ENCODE measurements at places on chromosomes 3 and 15.

DNA sequence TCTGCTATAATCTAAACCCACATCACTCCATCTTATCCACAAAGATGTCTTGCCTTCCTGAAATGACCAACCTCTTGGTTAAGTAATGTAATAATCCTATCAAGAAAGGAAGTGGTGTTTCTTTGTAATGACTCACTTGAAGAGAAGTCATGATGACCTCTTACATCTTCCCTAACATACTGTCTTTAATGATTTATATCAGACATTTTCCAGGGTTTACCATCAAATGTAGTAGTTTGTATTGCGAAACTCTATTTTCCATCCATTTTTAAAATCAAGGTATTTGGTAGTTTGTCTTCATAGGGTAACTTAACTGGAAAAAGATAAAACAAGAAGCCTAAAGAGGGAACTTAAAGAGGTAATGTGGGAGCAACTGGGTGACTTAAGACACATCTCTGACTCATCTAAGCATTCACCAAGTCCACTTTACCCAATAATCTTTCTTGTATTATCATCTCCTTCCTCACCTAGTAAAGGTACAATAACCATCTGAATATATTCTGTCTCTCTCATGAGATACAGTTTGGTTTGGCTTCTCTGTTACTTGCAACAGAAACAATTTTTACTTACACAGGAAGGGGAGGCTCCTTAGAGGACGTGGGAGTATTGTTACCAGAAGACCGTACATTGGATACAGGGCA lies 5.7 kb upstream of the MAPK6 start:
- DNase-seq, result no peak

DNA sequence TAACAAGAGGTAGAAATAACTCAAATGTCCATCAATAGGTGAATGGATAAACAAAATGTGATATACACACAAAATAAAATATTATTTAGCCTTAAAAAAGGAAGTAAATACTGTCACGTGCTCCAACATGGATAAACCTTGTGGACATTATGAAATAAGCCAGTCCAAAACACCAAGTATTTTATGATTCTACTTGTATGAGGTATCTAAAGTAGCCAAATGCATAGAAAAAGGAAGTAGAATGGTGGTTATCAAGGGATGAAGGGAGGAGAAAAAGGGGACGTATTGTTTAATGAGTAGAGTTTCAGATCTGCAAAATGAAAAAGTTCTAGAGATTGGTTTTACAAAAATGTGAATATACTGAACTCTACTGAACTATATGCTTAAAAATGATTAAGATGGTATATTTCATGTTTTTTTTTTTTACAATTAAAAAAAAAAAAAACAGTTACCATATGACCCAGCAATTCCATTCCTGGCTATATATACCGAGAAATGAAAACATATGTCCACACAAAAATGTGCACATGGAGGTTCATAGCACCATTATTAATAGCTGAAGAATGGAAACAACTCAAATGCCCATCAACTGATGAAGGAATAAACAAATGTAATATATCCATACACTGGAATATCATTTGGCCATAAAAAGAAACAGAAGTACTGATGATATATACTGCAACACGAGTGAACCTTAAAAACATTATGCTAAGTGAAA lies 29.1 kb upstream of the MAP6D1 start:
- DNase-seq, result no peak

DNA sequence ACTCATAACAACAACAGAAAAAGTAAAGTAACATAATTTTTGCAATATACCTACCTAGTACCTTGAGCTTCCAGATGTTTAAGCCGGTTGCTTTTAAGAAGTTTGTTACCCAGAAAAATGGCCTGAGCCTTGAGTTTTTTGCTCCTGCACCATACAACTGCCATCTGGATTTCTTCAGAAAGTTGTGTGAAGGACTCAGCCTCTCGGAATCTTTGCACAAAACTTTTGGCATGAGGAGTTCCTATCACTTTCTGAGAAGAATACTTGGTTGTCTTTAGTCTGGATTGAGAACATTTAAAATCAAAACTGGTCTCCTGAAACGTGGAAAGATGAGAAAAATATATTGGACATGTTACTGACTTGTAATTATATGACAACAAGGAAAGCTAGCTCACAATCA lies 17.3 kb downstream of the GTPBP8 start:
- DNase-seq, result no peak

DNA sequence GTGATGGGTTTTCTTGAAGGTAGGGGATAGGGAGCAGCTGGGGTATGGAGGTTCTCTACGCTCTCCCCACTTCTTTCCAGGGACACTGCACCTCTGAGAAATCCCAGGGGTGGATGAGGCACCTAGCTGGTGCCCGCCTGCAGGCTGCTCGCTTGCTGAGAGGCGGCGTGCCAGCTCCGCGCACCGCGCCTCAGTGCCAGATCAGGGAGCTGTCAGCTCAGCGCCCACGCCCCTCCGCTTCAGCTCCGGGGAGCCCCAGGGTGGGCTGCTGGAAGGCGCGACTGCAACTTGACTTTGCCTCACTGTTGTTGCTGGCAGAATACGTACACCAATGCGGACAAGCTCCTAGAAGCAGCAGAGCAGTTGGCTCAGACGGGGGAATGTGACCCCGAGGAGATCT lies 345.7 kb upstream of the UMPS start:
- DNase-seq, result no peak

- DNase-seq, result no peak
These were observed 48.1 kb upstream of the SEMA6D start for GRCh38 chr15:47669221-47669620.

DNA sequence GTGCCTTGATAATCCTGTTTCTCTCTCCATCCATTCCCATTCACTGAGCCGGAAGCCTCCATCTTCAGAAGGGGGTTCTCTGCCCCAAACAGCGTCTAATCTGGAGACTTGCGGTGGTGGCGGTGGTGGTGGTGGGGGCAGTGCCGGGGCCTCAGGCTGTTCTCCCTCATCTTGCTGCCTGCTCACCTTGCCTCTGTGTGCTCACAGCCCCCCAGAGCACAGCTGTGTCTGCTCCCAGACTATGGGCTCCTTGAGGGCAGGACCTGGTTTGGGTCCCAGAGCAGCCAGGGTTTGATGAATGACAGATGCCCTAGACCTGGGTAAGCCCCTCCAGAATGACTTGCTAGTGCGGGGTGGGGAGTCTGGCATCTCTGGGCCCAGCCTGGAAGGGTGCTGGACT lies 430 bp upstream of the PSTPIP1 start:
- no peak for DNase-seq

DNA sequence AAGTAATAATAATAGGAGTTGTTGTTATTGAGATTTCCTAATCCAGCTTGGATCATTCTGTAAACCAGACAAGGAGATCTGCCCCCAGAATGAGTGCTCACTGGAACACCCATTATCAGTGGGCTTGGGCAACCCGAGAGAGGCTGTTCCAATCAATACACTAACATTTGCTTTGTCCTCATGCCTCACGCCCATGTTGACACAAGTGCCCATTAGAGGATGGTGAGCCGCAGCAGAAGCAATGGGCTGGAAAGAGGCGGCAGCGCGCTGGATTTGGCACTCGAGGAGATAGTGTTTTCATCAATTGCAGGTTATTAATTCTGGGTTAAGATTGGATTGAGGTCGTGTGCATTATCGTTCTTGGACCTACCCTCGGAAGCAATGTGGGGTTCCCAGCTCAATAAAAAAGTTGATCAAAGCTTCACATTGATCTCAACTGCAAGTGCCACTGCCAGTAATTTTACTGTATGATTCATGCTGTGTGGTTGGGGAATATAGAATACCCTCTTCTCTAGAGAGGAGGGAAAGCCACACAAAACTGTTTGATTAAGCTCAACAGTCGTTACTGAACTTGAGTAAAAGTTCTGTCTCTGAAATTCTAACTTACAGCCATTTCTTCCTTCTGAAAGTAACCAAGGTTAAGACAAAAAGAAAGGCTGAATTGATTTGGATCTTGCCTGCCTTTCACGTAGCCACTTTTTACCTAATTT lies 15.7 kb downstream of the LYZL4 start:
- DNase-seq, result no peak
